H1 (cell line): ENCODE measurements at places on chromosomes 2 and 18.

DNA sequence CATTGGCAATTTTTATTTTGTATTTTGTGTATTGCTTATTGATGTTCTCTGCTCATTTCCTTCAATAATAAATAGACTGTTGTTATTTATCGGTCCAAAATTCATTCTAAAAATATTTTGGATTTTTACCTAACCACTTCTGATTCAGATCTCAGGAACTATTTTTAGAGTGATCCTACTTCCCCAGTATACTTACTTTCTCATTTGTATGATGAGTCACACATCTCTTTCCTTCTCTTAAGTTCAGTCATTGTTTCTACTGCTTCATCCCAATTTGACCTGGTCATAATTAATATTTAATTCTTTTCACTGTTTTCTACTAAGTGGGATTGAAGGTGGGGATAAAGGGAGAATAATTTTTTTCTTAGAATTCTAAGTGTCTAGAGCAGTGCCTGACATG, 75.1 kb downstream of the AGPS start:
- no peaks in the 10 kb centered on the region for H3K36me3 ChIP-seq
- no peaks in the 10 kb centered on the region for H3K4me1 ChIP-seq
- H3K27ac ChIP-seq, result no peak overlapping the region
- DNase-seq, result no peak
- no peak overlapping the region for H3K4me3 ChIP-seq
- H3K27me3 ChIP-seq, result no peaks in the 10 kb centered on the region

DNA sequence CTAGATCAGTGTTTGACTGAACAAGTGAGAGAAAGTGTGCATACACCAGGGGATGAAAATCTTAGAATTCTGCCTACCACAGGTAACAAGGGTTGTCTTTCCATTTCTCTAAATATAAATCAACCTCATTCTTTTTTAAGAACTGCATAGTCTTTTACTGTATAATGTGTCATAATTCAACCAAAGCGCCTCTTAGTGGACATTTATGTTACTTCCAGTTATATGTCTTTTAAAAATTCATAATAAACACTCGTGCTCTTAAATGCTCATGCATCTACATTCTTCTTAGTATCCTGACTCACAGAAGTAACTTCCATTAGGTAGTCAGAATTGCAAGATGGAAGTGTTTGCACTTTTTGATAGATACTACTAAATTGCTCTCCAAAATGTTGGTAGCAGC, 76.2 kb downstream of the CHRNA1 start:
- H3K27me3 ChIP-seq, result no peaks in the 10 kb centered on the region
- H3K4me3 ChIP-seq, result no peak overlapping the region
- no peaks in the 10 kb centered on the region for H3K36me3 ChIP-seq
- peaks cover 2% of the 10 kb centered on the region; the same call in 1 of the 2 replicates for H3K4me1 ChIP-seq
- no peak for DNase-seq

GRCh38 chr18:39449566-39449965, 1884.0 kb upstream of the CELF4 start:
- DNase-seq, result no peak
- H3K27ac ChIP-seq, result no peak overlapping the region
- no peak overlapping the region for H3K4me3 ChIP-seq
- no peaks in the 10 kb centered on the region for H3K36me3 ChIP-seq

GRCh38 chr2:106053116-106053515, 141.0 kb downstream of the UXS1 start:
- H3K36me3 ChIP-seq, result no peaks in the 10 kb centered on the region
- no peak overlapping the region for H3K4me3 ChIP-seq
- H3K27me3 ChIP-seq, result no peaks in the 10 kb centered on the region
- H3K4me1 ChIP-seq, result no peaks in the 10 kb centered on the region
- H3K27ac ChIP-seq, result no peak overlapping the region

- no peaks in the 10 kb centered on the region for H3K36me3 ChIP-seq
- H3K27me3 ChIP-seq, result no peaks in the 10 kb centered on the region
- DNase-seq, result no peak
- H3K4me1 ChIP-seq, result peaks cover 3% of the 10 kb centered on the region; the same call in 1 of the 2 replicates
Measured at GRCh38 chr18:67456711-67457110, 59.8 kb downstream of the DSEL start.

GRCh38 chr2:85064927-85065577, 68.1 kb upstream of the TCF7L1 start:
- DNase-seq, result no peak
- no peak overlapping the region for H3K27ac ChIP-seq
- H3K36me3 ChIP-seq, result no peaks in the 10 kb centered on the region
- H3K27me3 ChIP-seq, result no peaks in the 10 kb centered on the region; the same call in 1 of the 2 replicates
- H3K4me1 ChIP-seq, result peaks cover 12% of the 10 kb centered on the region
- H3K4me3 ChIP-seq, result no peak overlapping the region

DNA sequence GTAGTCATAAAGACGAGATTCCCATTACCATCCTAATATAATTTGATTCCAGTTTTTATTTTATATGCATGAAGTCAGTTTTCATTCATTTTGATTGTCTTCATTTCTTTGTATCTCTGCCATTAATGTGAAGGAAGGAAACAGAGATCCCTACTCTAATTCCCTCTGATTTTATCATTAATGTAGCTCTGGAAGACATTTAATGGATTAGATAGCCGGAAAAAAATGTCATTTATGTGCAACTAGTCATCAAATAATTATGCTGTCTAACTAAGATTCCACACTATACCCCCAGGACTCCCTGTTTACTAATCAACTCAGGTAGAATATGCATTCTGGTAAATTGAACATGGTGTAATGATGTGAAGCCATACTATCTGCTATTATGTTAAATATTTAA, 19.9 kb downstream of the RHBDD1 start:
- no peak overlapping the region for H3K27ac ChIP-seq
- no peak overlapping the region for H3K4me3 ChIP-seq
- 0 out of 2 replicates have a peak, but pooled peaks cover 5% of the 10 kb centered on the region for H3K4me1 ChIP-seq
- DNase-seq, result no peak

- no peak for DNase-seq
- no peaks in the 10 kb centered on the region for H3K36me3 ChIP-seq
- peaks cover 11% of the 10 kb centered on the region for H3K4me1 ChIP-seq
Measured at GRCh38 chr18:58449464-58449863, 179.4 kb downstream of the ALPK2 start.

GRCh38 chr2:195575879-195576401, 81.1 kb upstream of the SLC39A10 start:
- H3K36me3 ChIP-seq, result no peaks in the 10 kb centered on the region
- H3K27me3 ChIP-seq, result no peaks in the 10 kb centered on the region
- no peak overlapping the region for H3K4me3 ChIP-seq
- H3K4me1 ChIP-seq, result no peaks in the 10 kb centered on the region

DNA sequence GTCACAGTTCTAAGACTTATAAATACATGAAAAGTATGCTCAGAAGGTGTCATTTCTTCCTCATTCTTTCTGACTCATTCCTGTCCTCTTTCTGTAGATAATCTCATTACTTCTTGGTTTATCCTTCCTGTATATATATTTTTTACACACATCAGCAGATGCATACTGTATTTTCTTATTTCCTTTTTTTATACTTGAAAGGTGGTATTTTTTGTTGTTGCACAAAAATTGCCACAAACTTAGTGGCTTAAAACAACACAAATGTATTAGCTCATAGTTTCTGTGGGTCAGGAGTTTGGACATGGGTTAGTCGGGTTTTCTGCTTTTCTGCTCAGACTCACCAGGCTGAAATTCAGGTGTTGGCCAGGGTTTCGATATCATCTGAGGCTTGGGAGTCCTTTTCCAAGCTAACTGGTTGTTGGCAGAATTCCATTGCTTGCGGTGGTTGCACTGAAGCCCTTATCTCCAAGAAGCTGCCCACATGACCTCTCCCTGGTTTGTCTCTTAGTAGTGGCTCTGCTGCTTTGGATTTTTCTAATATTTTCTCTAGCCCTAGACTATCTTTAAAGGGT, 162.6 kb downstream of the FMNL2 start:
- DNase-seq, result no peak
- no peaks in the 10 kb centered on the region for H3K36me3 ChIP-seq
- no peaks in the 10 kb centered on the region for H3K27me3 ChIP-seq
- H3K27ac ChIP-seq, result no peak overlapping the region
- no peaks in the 10 kb centered on the region for H3K4me1 ChIP-seq
- no peak overlapping the region for H3K4me3 ChIP-seq

- no peaks in the 10 kb centered on the region for H3K36me3 ChIP-seq
- no peaks in the 10 kb centered on the region for H3K4me1 ChIP-seq
- H3K27ac ChIP-seq, result no peak overlapping the region
- no peak for DNase-seq
- no peaks in the 10 kb centered on the region for H3K27me3 ChIP-seq
Measured at GRCh38 chr2:48397281-48397680, 132.7 kb upstream of the STON1 start.

DNA sequence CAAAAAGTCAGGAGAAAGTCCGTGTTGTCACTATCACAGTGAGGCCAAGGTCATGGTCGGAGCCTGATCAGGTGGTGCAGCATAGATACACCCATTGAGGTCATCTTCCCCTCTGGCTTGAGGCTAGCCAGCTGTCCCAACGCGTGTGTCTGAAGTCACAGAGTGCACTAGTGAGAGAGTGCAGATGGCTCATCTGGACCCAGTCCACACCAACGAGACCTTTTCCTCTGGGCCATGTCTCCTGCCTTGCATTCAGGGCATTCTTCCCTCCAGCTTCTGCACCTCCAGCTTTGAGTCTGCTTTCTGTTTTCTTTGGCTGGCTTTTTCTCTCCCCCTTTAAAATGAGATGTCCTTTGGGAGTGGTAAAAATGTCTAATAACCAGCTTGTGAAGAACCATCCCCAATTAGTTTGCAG, 146.9 kb downstream of the TDRD15 start:
- H3K27me3 ChIP-seq, result no peaks in the 10 kb centered on the region
- H3K4me3 ChIP-seq, result no peak overlapping the region
- no peak for DNase-seq
- H3K27ac ChIP-seq, result no peak overlapping the region

DNA sequence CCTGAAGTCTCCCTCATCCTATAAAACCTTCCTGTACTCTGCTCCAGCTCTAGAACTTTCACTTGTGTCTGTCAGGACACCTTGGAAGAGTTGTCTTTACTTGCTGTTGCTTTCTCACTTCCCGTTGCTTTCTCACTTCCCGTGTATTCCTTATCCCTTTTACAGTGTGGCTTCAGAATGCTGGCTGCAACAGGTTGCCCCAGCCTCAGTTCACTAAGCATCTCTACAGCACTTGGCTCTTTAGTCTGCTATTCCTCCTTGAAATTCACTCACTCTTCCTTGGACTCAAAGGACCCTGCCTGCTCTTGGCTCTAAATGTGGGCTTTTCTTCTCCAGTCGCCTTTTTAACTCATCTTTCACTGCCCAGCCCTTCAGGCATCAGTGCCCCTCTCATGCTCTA, 162.5 kb upstream of the ALPP start:
- H3K27ac ChIP-seq, result no peak overlapping the region
- H3K4me3 ChIP-seq, result no peak overlapping the region
- no peaks in the 10 kb centered on the region for H3K4me1 ChIP-seq
- no peak for DNase-seq

DNA sequence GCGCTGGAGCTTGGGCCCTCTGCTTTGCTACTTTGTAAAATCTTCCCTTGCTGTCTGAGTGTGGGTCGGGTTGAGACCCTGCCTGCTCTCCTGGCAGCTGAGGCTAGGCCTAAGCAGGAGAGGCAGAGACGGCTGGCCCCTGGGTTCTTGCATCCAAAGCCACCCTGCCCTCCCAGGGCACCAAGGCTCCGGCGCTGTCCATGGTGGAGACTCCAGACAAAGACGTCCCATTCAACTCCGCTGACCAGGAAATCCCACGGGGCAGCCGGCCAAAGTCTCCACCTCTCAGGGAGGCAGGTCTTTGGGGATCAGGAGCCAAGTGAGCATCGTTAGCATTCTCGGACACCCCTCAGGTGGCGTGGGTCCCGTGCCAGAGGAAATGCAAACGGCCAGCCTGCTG, 2.6 kb upstream of the PRLH start:
- no peaks in the 10 kb centered on the region for H3K27me3 ChIP-seq
- no peaks in the 10 kb centered on the region for H3K36me3 ChIP-seq
- no peak overlapping the region for H3K27ac ChIP-seq
- H3K4me1 ChIP-seq, result no peaks in the 10 kb centered on the region; the same call in 1 of the 2 replicates

- peaks cover 4% of the 10 kb centered on the region; the same call in 1 of the 2 replicates for H3K4me1 ChIP-seq
- no peak overlapping the region for H3K4me3 ChIP-seq
- H3K36me3 ChIP-seq, result no peaks in the 10 kb centered on the region
- H3K27me3 ChIP-seq, result no peaks in the 10 kb centered on the region
- no peak for DNase-seq
Measured at GRCh38 chr2:145750612-145751011, 1230.7 kb upstream of the ZEB2 start.

GRCh38 chr2:70083344-70084156, 3.7 kb upstream of the PCBP1 start:
- peaks cover 3% of the 10 kb centered on the region; the same call in 1 of the 2 replicates for H3K4me1 ChIP-seq
- no peaks in the 10 kb centered on the region for H3K27me3 ChIP-seq
- no peak overlapping the region for H3K4me3 ChIP-seq

GRCh38 chr2:83595121-83595690, 863.9 kb downstream of the SUCLG1 start:
- H3K27ac ChIP-seq, result no peak overlapping the region
- no peaks in the 10 kb centered on the region for H3K27me3 ChIP-seq
- no peak for DNase-seq
- no peak overlapping the region for H3K4me3 ChIP-seq

DNA sequence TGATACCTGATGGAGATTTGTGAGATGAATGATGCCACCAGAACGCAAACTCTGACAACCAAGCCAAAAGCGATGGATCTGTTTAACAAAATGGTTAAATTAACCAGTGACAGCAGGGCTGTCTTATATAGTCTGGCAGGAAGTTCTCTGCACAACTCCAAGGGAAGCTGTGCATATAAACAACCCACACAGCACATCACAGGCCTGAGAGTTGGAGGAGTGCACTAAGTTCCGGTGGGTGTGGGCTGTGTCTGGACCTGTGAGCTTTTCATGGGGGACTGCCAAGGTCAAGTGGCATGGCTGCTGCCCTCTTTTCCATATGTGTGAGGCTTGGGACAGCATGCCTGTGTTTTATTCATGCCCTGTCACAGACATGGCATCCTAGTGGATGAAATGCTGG, 414.6 kb upstream of the TRIB2 start:
- DNase-seq, result no peak
- H3K27me3 ChIP-seq, result no peaks in the 10 kb centered on the region
- no peak overlapping the region for H3K4me3 ChIP-seq
- H3K36me3 ChIP-seq, result no peaks in the 10 kb centered on the region
- H3K27ac ChIP-seq, result no peak overlapping the region

- DNase-seq, result peak; percentile 72
- H3K36me3 ChIP-seq, result no peaks in the 10 kb centered on the region
- H3K27ac ChIP-seq, result no peak overlapping the region
- H3K4me1 ChIP-seq, result peaks cover 27% of the 10 kb centered on the region
- H3K4me3 ChIP-seq, result peak overlapping the region; percentile 16; the same call in 1 of the 2 replicates
Measured at GRCh38 chr2:172095905-172096625, 6.6 kb downstream of the DLX2 start.

GRCh38 chr2:204495381-204495780, 49.9 kb upstream of the PARD3B start:
- no peaks in the 10 kb centered on the region for H3K4me1 ChIP-seq
- no peak overlapping the region for H3K27ac ChIP-seq
- no peak for DNase-seq
- no peaks in the 10 kb centered on the region for H3K27me3 ChIP-seq

- no peak overlapping the region for H3K27ac ChIP-seq
- DNase-seq, result no peak
- H3K4me1 ChIP-seq, result no peaks in the 10 kb centered on the region
- no peaks in the 10 kb centered on the region for H3K36me3 ChIP-seq
Measured at GRCh38 chr18:54086046-54086802, 138.2 kb downstream of the MBD2 start.

GRCh38 chr2:33122726-33123125, 176.0 kb downstream of the LTBP1 start:
- no peak overlapping the region for H3K4me3 ChIP-seq
- no peaks in the 10 kb centered on the region for H3K36me3 ChIP-seq
- H3K27ac ChIP-seq, result no peak overlapping the region
- no peak for DNase-seq

- no peak for DNase-seq
- no peak overlapping the region for H3K27ac ChIP-seq
- no peaks in the 10 kb centered on the region for H3K4me1 ChIP-seq
- H3K4me3 ChIP-seq, result no peak overlapping the region
- no peaks in the 10 kb centered on the region for H3K27me3 ChIP-seq
Measured at GRCh38 chr18:70373042-70373519, 84.2 kb downstream of the SOCS6 start.
